Activated CD4-positive, CD25-positive, alpha-beta regulatory T cell treated with anti-CD3 and anti-CD28 coated beads, Interleukin-2, amount 50 U/mL, for 16 hours (primary cell): ENCODE measurements at places on chromosomes 4 and X.

- DNase-seq: no peak
Observed at GRCh38 chr4:86508436-86508835, 85.7 kb upstream of the PTPN13 start.

- DNase-seq: no peak
Observed at GRCh38 chr4:72505314-72505744, 63.7 kb downstream of the ADAMTS3 start.

- DNase-seq: no peak
Observed at GRCh38 chr4:16230308-16230707, 4.0 kb upstream of the TAPT1 start.

GRCh38 chrX:103400931-103401330, 24.6 kb downstream of the BEX3 start:
- DNase-seq: no peak
